Non-pigmented ciliary epithelial cell (primary cell): ENCODE measurements at places on chromosomes 3 and 15.

DNA sequence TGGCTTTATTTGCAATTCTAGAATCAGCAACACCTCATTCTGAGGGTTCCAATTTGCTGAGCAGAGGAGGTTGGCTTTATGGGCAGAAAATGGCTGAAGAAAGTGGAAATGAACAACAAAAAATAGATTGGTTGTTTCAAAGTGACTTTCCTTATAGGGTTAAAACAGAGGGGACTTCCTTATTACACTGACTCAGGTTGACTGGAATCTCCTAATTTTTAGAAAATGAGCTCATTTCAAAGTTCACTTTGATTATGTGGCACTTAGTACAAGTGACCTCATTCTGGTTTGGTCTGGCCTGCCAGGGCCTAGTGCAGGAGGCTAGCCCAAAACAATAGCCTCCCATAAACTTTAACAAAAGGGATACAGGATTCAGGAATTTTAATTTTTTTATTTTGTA is 41.4 kb downstream of the NFKBIZ start:
- peak; percentile 75 for DNase-seq

- DNase-seq = no peak
Measured at GRCh38 chr3:179321668-179322285, 1.1 kb upstream of the ZNF639 start.

DNA sequence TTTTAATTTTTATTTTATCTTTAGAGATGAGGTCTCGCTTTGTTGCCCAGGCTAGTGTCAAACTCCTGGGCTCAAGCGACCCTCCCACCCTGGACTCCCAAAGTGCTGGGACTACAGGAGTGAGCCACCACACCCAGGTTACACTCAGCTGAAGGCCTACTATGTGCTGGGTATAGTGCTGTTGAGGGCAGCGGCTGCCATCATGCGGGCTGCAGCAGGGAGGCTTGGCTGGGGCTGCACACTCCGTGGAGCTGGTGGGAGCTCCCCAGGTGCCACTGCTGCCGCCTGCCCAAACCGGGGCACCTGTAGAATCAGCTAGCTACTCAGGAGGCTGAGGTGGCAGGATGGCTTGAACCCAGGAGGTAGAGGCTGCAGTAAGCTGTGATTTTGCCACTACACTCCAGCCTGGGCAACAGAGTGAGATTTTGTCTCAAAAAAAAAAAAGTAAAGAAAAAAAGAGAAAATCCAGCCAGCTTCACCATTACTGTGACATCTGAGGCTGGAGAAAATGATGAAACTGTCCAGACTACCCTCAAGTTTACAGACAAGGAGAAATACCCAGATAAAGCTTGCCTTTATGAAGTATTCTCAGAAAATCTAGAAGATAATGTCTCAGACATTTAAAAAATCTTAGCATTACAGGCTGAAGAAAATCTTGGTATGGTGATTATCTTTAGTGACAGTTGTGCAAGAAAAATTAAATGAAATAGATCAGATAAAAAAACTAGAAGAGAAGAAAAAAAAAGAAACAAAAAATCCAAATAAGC is 42.1 kb downstream of the CRABP1 start:
- no peak for DNase-seq

DNA sequence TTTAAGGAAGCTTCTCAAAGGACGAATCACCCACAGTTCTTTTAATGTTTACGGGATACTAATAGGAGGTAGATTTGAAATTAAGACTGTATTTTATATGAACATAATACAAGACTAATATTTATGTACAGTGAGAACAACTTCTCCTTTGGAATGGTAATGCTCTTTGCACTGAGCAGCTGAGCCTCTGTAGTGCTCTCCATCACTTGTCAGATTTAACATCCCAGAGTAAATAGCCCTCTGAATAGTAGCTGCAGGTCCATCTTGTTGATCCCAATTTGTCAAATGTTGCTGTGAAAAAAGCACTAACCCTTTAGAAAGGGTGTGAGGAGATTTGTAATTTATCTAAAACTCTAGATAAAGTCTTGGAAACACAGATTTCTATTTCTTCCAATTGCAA is 351.4 kb upstream of the KCNMB2 start:
- no peak for DNase-seq
